ENCODE measurements at places on chromosomes 3 and 15. TPM values are rescaled to one million over a fixed set of nuclear protein-coding genes. Genes with fewer than 3 reads are reported as not detected.
A peak's percentile ranks its signal among the peaks of the same experiment; 100 is the strongest.

Gene IL5RA
- total RNA-seq: 0.48 TPM

GRCh38 chr3:41272667-41273066 is 73.4 kb downstream of the CTNNB1 start:
- H3K4me1 ChIP-seq: no peaks in the 10 kb centered on the region

- peaks cover 25% of the 10 kb centered on the region for H3K4me1 ChIP-seq
- H3K4me3 ChIP-seq: no peak overlapping the region
- peak overlapping the region; percentile 54 for H3K27ac ChIP-seq
- no peak for DNase-seq
- H3K27me3 ChIP-seq: peaks cover 18% of the 10 kb centered on the region
- H3K36me3 ChIP-seq: no peaks in the 10 kb centered on the region
Measured at GRCh38 chr3:56987238-56987895, 73.1 kb upstream of the SPATA12 start.

Gene CLDN18
- total RNA-seq: not detected

Gene CCDC51
- total RNA-seq: 12.2 TPM

DNA sequence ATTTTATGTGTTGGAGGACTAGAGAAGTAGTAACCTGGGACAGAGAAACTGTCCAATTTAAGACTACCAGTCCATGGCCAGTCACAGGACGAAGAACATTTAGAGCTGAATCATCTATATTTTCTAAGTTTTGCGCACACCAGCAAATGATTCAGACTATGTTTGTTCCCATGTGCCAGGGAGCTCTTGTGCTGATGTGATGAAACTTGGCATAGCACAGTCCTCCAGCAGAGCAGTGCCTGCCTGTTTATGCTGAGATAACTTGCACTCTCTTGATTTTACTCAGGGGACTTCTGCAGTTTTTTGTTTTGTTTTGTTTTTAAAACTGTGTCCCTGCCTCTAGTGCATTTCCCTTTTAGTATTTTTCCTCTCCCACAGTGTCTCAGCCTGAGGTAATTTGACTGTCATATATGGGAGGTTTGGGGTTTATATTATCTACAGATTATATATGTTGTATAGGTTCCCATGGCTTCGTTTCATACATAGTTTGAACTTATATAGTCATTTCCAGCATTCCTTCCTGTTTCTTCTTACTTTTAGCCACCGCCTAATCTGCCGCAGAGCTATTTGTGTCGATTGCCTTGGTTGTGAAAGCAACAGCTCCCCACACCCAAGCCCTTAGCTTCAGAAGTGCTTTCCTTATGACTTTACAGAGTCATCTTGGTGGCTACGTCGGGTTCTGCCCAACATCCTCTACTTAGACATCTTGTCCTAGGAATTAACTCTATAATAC is 45.5 kb downstream of the PPM1L start:
- H3K4me3 ChIP-seq: peak overlapping the region; percentile 53
- peaks cover 10% of the 10 kb centered on the region for H3K27me3 ChIP-seq
- peak overlapping the region; percentile 36 for H3K27ac ChIP-seq
- peaks cover 7% of the 10 kb centered on the region for H3K4me1 ChIP-seq

DNA sequence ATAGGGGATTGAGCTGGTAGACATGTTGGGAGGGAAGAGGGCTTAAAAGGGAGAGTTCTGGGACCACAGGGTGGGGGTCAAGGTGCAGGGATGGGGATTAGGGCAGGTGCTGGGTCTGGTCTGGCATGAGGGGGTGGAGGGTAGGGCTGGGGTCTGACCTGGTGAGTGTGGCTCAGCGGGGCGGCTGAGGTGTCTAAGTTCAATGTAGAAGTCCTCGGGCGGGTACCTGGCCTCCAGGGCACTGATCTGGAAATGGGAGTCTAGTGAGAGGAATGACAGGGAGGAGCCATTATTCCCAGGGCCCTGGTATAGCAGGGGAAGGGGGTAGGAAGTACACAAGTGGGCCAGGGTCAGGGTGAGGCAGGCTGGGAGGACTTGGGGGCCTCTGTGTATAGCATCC is 39.6 kb downstream of the RAB11A start:
- H3K27me3 ChIP-seq: no peaks in the 10 kb centered on the region
- H3K36me3 ChIP-seq: peaks cover 7% of the 10 kb centered on the region
- DNase-seq: no peak
- H3K4me1 ChIP-seq: no peaks in the 10 kb centered on the region

- DNase-seq: no peak
- no peak overlapping the region for H3K4me3 ChIP-seq
- peaks cover 10% of the 10 kb centered on the region for H3K4me1 ChIP-seq
- H3K27me3 ChIP-seq: no peaks in the 10 kb centered on the region
Measured at GRCh38 chr15:92971081-92971480, 71.0 kb downstream of the CHD2 start.

Gene CHRM5
- total RNA-seq: not detected

DNA sequence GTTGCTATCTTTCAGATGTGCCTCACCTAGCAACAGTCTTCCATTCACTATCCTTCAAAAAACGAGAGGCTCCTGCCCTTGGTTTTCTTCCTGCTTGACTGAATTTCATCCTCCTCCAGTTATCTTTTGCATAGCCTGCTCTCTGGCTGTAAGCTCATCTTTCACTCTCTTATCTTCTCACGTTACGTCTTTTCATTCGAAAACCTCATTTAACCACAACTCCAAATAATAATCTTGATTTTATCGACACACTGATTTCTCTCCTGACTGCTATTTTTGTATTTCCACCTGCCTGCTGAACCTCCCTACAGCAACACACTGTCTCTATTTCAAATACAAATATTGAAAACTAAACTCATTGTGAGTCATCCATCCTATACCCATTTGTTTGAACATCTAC is 230.7 kb upstream of the TMC3 start:
- no peak overlapping the region for H3K4me3 ChIP-seq
- peaks cover under 1% of the 10 kb centered on the region for H3K27me3 ChIP-seq
- H3K36me3 ChIP-seq: no peaks in the 10 kb centered on the region
- no peaks in the 10 kb centered on the region for H3K4me1 ChIP-seq
- DNase-seq: no peak

Gene ADAMTSL3
- total RNA-seq: not detected

Gene HRH1
- total RNA-seq: 0.45 TPM

DNA sequence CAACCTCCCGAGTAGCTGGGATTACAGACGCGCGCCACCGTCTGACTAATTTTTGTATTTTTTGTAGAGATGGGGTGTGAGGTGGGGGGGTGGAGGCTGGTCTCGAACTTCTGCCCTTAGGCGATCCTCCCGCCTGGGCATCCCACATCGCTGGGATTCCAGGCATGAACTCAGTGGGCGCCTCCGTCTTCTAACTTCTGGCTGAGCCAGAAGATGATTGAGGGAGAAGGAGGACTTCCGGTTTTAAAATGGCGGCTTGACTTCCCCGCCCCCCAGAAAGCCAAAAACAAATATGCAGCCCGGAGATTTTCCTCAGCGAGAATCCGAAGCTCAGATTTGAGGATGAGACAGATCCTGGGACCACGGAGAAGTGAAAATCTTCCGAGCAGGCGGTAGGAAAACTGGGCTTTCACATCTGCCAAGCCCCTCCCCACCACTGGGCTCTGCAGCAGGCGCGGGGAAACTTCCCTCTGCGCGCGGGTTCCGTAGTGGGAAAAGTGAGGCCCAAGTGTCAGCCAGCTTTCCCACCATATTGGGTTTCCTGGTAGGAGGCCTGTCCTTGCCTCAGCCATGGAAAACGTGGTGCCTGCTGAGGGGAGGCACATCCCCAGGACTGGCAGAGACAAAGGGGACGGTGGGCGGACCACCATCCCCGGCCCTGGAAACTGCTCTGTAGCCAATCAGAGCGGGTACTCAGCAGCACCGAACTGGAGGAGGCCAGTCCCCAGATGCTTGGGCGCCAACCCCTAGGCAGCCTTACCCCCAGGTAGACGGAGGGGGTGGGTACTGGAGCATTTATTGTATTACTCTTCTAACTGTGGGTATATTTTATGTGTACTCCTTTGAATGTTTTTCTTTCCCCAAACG is 17.3 kb downstream of the CHST14 start:
- H3K4me3 ChIP-seq: no peak overlapping the region
- no peak for DNase-seq
- no peaks in the 10 kb centered on the region for H3K36me3 ChIP-seq
- H3K4me1 ChIP-seq: peaks cover 8% of the 10 kb centered on the region
- no peak overlapping the region for H3K27ac ChIP-seq
- no peaks in the 10 kb centered on the region for H3K27me3 ChIP-seq

Gene DAZL
- total RNA-seq: not detected

DNA sequence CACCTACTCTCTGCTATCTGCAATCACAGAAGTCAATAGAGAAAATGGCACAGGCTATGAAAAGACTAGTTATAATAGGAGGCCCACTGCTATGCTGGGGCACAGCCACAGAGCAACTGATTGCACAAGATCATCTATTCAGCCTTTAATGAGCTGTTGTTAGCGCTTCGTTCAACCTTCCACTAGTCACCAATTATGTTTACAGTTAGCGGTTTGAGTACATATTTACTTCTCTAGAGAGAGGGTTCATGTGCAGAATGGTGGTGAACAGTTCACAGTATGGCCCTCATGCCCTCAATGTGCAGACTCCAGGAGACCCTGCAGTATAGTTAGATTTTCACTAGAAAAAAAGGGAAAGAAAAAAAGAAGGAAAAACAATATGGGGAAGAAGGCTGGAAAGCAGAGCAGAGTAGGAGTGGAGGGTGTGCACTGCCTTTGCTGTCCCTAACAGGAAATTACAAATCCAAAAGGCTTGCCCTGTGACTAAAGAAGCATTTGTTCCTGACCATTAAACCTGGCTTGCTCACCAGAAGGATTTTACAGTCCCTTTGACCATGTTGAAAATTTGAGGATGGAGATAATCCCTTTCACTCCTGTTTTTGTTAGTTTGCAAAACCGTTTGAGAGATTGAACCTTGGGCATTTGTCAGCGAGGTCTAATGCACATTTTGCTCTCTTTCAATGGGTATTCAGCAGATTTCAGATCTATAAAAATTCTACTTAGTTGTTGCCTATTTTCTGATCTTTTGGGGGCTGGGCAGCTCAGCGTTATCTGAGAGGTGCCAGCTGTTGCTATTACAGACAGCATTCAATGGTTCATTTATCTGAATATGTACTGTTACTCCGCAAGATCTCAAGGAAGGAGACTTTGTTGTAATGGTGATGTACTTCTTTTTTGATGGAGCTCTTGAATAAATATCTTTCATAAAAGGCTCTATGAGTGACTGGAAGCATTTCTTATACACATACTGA is 296.1 kb downstream of the LSAMP start:
- DNase-seq: no peak
- no peaks in the 10 kb centered on the region for H3K36me3 ChIP-seq
- no peaks in the 10 kb centered on the region for H3K27me3 ChIP-seq
- no peak overlapping the region for H3K27ac ChIP-seq
- H3K4me1 ChIP-seq: no peaks in the 10 kb centered on the region
- no peak overlapping the region for H3K4me3 ChIP-seq

DNA sequence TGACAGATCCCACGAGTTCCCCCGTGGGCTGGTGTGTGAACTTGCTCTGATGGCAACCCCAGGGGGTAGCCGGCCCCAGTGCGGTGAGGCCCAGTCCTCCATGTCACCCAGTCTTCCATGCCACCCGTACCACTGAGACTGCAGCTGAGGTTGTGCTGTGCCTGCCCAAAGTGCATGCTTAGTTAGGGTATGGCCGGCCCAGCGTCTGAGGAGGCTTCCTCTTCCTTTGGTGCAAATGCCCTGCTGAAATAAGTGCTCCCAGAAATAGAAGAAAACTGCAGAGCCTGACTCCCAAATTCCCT is 31.5 kb downstream of the MGLL start:
- H3K4me1 ChIP-seq: peaks cover 7% of the 10 kb centered on the region
- H3K27me3 ChIP-seq: peaks cover 31% of the 10 kb centered on the region
- DNase-seq: no peak
- H3K36me3 ChIP-seq: no peaks in the 10 kb centered on the region

GRCh38 chr3:138949445-138950005 is 2.5 kb downstream of the FOXL2NB start:
- peak overlapping the region; percentile 11 for H3K4me3 ChIP-seq
- no peak for DNase-seq
- no peak overlapping the region for H3K27ac ChIP-seq
- peaks cover 10% of the 10 kb centered on the region for H3K4me1 ChIP-seq
- H3K27me3 ChIP-seq: peaks cover 71% of the 10 kb centered on the region

GRCh38 chr3:164515256-164515655 is 563.0 kb downstream of the SI start:
- no peaks in the 10 kb centered on the region for H3K4me1 ChIP-seq
- no peak overlapping the region for H3K4me3 ChIP-seq
- no peak for DNase-seq
- H3K27ac ChIP-seq: no peak overlapping the region
- no peaks in the 10 kb centered on the region for H3K36me3 ChIP-seq

DNA sequence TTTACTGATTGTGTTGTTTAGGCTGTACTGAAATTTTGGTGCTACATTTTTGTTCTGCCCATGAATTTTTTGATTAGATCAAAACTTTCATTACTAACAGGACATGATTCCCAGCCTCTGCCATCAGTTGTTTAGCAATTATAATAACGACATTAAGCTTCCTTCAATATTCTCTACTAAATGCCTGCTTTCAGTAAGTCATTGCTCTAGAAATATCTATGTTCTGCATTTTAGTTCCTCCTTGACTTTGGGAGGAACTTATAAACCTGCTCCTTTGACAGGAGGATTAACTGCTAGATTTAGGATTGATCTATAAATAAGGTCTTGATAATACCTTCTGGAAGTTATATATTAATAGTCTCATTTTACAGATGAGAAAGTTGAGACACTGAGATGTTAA is 269.1 kb downstream of the RAP2B start:
- no peak for DNase-seq
- no peaks in the 10 kb centered on the region for H3K27me3 ChIP-seq
- no peak overlapping the region for H3K27ac ChIP-seq
- H3K4me3 ChIP-seq: no peak overlapping the region

Gene PLOD2
- 0.14 TPM for total RNA-seq

DNA sequence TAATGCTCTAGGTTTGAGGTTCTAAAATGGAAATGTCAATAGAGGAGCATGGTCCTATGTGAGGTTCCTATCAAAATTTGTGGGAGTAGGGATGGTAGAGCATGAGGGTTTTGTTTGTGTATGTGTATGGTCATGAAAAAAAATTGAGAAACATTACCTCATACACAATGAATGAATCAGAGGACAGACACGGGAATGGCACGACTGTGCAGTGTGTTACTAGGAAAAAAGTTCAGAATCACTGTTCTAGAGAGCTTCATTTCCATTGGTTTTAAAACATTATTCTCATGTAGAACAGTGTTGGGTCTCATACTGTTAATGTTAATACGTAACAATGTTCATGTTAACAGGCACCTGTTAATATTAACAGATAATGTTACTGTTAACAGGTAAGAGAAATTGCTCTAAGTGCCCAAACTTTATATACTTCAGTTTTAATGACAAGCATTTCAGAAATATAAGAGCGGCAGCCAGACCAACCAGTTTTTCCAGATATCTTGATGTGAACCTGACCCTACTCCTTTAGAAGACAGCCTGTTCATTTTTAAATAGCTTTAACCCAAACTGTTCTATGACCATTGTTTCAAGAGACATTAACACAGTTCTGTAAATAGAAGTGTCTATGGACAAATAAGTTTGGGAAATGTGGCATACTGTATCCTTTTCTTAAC is 48.0 kb downstream of the SLC15A2 start:
- DNase-seq: no peak
- no peak overlapping the region for H3K27ac ChIP-seq
- H3K4me1 ChIP-seq: no peaks in the 10 kb centered on the region
- no peaks in the 10 kb centered on the region for H3K27me3 ChIP-seq

Gene SERPINI2
- total RNA-seq: not detected

Measured in activated naive CD8-positive, alpha-beta T cell treated with anti-CD3 and anti-CD28 coated beads, Interleukin-2, amount 10 ng/mL, durations not matched to agents 7 days and 5 days (primary cell).